Adrenal gland (tissue), 19 donors: ENCODE measurements at places on chromosomes 1 and 21.

DNA sequence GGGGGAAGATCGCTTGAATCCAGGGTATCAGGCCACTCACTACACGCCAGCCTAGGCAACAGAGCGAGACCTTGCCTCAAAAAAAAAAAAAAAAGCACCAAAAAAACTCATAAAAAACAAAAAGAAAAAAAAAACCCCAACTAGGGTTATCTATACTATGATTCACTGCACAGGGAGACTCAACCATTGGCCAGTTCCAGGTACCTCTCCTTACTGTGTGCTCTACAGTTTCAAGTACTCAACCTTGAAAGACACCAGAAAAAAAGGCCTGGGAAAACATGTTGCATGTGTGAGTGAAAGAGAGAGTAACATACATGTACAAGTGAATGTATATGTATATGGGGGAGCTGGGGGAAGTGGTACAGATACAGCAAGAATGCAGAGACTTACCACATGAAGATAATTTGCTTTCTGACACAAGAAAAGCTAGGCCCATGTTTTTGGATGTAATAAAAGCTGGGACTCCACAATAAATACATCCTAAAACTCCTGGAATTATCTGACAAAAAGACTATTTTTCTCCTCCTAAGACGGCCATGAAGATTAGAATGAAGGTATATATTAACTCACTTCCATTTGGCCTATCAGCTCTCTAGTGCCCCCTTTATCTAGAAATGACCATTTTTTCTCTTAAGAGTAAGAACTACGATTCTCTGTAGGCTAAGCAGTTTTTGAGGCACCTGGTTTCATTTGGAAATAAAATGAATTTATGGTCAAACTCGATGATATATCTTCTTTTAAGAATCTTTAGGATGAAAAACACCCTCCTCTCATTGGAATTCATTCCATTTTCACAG is 52.2 kb downstream of the SLC27A3 start:
- no peak for DNase-seq

DNA sequence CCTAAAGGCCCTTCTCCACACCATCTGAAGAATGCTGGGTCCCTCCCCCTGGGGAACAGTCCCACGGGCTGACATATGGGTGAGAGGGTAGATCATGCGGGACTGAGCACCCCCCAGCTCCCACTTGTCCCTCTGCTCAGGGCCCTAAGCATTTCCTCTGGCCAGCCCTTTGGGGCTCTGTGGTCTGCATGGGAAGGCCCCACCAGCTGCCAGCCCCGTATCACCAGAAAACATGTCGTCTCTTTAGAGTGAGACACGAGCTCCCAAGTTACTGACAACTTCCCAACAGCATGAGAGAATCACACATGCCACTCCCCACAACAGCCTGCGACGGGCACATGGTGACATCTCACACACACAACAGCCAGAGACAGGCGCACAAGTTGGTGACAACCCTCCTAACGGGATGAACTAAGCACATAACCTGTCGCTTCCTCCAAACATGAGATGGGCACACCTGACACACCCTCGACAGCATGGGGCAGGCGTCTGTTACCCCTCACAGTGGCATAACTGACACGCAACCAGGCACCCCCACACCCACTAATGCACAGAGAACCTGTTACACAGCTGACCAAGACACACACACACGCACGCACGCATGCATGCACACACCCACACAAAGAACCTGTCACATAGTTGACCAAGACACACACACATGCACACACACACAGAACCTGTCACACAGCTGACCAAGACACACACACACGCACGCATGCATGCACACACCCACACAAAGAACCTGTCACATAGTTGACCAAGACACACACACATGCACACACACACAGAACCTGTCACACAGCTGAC is 41.2 kb downstream of the AHDC1 start:
- DNase-seq = no peak

- DNase-seq = no peak
Observed at GRCh38 chr1:67960766-67961165, 89.7 kb downstream of the DIRAS3 start.

DNA sequence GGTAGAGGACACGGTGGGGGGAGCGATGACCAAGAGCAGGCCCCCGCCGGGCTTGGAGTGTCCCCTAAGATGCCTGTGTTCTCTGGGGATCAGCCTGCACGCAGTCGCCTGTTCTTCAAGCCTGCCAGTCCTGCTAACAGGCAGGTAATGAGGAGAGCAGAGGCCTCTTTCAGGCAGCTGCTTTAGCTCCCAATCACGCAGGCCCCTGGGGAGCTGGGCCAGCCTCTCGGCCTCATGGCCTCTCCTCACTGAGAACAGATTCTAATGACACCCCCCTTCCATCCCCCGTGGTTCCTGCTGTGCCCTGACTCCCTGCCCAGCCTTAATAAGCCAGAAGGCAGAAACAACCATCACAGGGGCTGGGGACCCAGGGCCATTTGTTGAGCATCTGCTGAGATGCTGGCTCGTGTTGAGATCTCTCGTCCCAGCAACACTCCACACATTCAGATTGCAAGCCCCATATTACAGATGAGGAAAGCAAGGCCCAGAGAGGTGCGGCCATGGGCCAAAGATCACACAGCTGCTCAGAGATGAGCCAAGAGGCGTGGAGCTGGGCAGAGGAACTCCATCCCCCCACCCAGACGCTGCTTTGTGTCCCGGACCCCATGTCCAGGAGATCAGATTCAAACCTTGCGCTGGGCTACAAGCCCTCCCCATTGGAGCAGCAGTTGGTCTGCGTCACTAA is 71.6 kb upstream of the CASZ1 start:
- no peak for DNase-seq

DNA sequence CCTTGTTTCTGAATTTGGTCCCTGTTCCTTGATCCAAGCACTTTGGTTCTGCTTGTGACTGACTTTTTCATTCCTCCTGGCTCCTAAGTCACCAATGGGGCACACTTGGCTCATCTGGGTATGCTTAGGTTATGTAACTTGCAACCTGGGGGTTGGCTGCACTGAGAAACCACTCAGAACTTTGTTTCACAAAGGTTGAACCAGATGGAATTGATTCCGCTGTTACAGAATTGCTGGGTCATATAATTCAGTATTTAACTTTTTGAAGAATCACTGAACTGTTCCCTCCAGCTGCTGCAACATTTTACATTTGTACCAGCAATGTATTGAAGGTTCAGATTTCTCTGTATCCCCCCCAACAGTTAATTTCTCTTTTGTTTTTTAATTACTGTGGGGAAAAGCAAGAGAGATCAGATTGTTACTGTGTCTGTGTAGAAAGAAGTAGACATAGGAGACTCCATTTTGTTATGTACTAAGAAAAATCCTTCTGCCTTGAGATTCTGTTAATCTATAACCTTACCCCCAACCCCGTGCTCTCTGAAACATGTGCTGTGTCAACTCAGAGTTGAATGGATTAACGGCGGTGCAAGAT is 9.6 kb upstream of the NVL start:
- no peak for DNase-seq

GRCh38 chr1:181028196-181028595 is 5.5 kb upstream of the STX6 start:
- DNase-seq = no peak

DNA sequence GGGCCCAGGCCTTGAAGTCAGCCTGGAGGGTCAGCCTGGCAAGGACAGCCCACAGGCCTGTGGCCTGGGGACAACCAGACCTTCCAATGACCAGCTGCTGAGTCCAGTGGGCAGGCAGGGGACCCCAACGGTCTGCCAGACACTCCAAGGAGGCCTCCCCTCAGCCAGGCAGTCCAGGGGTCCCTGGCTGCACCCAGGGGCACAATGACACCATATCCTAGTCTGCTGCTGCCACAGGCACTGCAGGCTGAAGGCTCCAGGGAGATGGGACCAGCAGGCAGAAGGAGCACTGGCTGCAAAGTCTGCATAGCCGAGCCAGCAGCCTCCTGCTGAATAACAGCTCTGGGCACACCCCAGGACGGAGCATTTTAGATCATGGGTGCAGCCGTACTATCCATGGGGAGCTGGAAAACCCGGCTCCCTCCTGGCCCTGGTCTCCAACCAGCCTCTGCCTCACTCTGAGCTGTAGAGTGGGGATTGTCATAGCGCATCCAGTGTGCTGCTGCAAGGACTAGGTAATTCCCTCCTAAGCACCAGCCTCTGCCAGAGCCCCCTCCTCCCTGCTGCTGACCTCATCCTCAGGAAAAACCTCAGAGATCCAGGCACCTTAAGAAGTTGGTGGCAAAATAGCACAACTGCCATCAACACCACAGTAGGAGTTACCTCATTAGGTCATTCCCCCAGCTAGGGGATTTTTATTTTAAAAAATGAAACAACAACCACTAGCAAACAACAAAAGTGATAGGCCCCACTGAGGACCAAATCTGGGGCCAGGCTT is 4.8 kb upstream of the LAPTM5 start:
- no peak for DNase-seq

DNA sequence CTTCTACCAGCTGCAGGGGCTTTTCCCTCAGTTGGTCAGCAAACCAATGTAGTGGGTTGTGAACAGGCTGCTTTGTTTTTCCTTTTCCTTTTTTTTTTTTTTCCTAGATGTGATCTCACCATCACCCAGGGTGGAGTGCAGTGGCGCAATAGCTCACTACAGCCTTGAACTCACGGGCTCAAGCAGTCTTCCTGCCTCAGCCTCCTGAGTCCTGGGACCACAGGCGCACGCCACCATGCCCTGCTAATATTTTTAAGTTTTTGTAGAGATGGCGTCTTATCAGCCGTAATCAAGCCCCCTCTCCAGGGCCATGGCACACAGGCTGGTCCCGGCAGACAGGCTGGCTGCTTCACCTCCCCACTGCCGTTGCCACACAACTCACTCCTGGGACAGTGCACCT is 3.4 kb upstream of the TRIM11 start:
- DNase-seq = peak; percentile 86

- DNase-seq = no peak
Observed at GRCh38 chr1:109573785-109574184, 25.4 kb downstream of the GNAI3 start.

GRCh38 chr1:78652019-78652560 is 2.5 kb downstream of the IFI44 start:
- DNase-seq = no peak

DNA sequence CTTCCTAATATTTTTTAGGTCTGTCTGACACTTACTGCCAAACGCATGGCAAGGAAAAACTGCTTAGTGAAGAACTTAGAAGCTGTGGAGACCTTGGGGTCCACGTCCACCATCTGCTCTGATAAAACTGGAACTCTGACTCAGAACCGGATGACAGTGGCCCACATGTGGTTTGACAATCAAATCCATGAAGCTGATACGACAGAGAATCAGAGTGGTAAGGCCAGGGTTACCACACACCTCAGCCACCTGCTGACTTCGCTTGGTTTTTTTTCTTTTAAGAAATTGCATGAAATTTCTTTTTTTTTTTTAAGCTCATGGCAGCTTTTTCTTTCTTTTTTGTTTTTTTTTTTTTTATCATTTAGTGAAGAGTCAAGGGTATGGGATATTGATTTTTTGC is 17.2 kb downstream of the ATP1A1 start:
- no peak for DNase-seq

GRCh38 chr1:24185076-24185475 is 2.0 kb downstream of the IFNLR1 start:
- no peak for DNase-seq

- DNase-seq = no peak
Observed at GRCh38 chr1:246564839-246565750, 966 bp downstream of the TFB2M start.

DNA sequence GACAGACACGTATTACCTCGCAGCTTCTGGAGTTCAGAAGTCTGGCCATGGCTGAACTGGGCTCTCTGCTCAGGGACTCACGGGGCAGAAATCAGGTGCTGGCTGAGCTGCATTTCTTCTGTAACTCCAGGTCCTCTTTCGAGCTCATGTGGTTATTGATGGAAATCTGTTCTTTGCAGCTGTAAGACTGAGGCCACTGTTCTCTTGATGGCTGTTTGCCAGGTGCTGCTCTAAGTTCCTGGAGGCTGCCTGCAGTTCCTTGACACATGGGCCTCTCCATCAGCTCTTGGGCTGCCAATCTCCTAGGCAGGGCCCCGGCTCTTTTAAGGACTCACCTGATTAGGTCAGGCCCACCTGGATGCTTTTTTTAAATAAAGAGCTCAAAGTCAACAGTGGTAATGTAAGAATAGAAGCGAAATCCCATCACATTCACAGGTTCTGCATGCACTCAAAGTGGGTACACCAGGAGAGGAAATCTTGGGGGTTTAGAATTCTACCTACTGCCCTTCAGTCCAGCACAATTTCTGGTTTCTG is 139.1 kb downstream of the KAZN start:
- DNase-seq = no peak

DNA sequence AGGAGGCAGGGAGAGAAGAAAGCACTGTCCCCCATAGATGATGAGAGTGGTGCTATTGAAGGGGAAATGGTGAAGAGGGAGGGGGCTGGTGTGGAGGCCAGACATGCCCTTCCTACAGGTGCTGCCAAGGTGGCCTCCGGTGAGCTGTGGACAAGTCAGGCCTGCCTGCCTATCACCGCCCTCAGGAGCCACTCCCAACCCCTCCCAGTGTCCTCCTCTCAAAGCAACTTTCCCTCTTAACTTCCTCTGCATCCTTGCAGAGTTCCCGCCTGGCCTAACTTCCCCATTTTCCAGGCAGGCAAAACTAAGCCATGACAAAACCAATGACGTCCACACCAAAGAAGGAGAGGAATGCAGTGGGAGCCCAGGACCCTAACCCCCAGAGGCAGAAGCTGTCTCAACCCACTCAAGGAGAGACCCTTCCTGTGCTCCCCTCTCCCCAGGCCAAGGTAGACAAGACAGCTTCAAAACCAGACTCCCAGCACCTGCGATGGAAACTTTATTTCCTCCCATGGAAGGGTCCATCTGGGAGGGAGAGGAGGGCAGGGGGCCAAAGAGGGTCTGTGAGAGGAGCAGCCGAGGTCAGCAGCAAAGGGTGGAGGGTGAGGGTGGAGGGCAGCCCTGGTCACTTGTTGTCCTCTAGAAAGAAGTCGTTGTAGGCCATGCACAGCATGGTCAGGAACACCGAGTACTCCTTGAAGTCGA is 1.0 kb upstream of the S100A6 start:
- DNase-seq = no peak

DNA sequence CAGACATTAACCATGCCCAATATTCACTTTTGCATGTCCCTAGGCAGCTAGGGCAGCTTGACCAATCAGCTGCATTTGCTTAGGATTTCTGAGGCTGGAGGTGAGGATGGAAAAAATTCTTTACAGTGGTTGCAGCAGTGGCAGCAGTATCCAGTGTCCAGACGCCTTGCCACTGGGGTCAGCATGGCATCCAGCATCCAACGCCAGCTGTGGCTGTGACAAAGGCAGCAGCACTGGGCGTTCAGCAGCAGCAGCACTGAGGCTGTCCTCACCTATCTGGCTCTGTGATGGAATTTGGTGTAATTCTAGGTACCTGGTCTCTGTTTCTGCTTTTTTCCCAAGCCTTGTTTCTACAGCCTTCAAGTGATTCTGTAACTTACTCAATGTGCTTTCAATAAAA is 15.5 kb downstream of the RHBDL2 start:
- DNase-seq = no peak

DNA sequence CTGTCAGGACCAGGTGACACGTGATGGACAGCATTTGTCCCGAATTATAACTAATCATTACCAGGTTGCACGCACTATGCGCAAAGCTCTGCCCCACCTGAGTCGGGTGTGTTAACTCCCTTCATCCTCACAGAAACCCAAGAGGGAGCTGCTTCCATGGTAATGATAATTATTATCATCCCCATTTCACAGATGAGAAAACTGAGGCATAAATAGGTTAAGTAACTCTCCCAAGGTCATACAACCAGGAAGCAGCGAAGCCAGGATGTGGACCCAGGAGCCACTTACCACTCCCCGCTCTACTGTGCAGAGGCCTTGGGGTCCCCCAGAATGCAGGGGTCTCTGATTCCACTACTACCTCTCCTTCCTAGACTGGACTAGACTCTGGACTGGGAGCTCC is 76.7 kb upstream of the TARDBP start:
- DNase-seq = no peak
